ENCODE measurements at places on chromosomes 6 and 20. TPM values are rescaled to one million over a fixed set of nuclear protein-coding genes. Genes with fewer than 3 reads are reported as not detected.

- no peak overlapping the region for H3K27ac ChIP-seq
- H3K4me3 ChIP-seq: no peak overlapping the region
- H3K36me3 ChIP-seq: no peaks in the 10 kb centered on the region
Observed at GRCh38 chr20:59062081-59062480, 19.5 kb upstream of the PRELID3B start.

GRCh38 chr6:37134396-37135191 is 35.4 kb upstream of the PIM1 start:
- H3K36me3 ChIP-seq: no peaks in the 10 kb centered on the region
- H3K27ac ChIP-seq: peak overlapping the region; percentile 96
- H3K4me3 ChIP-seq: no peak overlapping the region
- H3K27me3 ChIP-seq: no peaks in the 10 kb centered on the region
- peaks cover 37% of the 10 kb centered on the region for H3K4me1 ChIP-seq

GRCh38 chr20:8305449-8305978 is 173.4 kb downstream of the PLCB1 start:
- no peak overlapping the region for H3K4me3 ChIP-seq
- no peaks in the 10 kb centered on the region for H3K27me3 ChIP-seq
- DNase-seq: peak; percentile 64
- no peak overlapping the region for H3K27ac ChIP-seq

- H3K4me3 ChIP-seq: no peak overlapping the region
- no peak overlapping the region for H3K27ac ChIP-seq
- H3K27me3 ChIP-seq: peaks cover 3% of the 10 kb centered on the region
- DNase-seq: no peak
Observed at GRCh38 chr6:137737836-137738596, 129.0 kb upstream of the TNFAIP3 start.

Gene RIMS4
- not detected for total RNA-seq

GRCh38 chr6:145673504-145673903 is 61.8 kb downstream of the EPM2A start:
- no peak overlapping the region for H3K4me3 ChIP-seq
- H3K4me1 ChIP-seq: no peaks in the 10 kb centered on the region
- no peak overlapping the region for H3K27ac ChIP-seq
- H3K36me3 ChIP-seq: no peaks in the 10 kb centered on the region

DNA sequence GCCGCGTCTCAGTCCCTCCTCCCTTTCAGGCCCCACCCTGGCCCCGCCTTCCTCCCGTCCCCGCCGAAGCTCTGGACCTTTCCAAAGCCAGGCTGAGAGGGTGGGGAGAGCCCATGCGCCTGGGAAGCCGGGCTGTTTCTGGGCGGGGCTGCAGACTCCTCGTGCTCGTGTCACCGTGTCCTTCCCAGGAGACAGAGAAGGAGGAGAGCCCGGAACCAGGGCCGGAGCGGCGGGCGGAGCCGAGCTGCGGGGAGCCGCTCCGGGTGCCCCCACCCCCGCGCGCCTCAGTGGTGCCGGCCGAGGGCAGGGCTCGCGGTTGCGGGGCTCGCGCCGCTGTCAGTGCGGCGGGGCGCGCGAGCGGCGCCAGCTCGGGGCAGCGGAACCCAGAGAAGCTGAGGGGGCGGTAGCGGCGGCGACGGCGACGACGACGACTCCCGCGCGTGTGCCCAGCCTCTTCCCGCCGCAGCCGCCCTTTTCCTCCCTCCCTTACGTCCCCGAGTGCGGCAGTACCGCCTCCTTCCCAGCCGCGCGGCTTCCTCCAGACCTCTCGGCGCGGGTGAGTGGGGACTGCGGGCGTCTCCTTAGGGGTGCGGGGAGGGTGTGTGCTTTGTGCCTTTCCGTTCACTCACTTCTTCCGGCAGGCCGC is at the start of gene RALY:
TSS of gene RALY (plus strand) at position 336 of the 646 bp plus-strand sequence. CDS start 78,164 bp downstream, outside the sequence.
- DNase-seq: peak; percentile 95
- no peaks in the 10 kb centered on the region for H3K27me3 ChIP-seq
- peak within 1 kb of the TSS; percentile 90 for H3K4me3 ChIP-seq
- peaks cover 3% of the 10 kb centered on the region for H3K36me3 ChIP-seq

GRCh38 chr6:68158256-68158655 is 476.8 kb upstream of the ADGRB3 start:
- H3K4me1 ChIP-seq: no peaks in the 10 kb centered on the region
- H3K27me3 ChIP-seq: no peaks in the 10 kb centered on the region
- no peak overlapping the region for H3K4me3 ChIP-seq
- no peak overlapping the region for H3K27ac ChIP-seq
- no peaks in the 10 kb centered on the region for H3K36me3 ChIP-seq

GRCh38 chr20:62773845-62774714 is 22.2 kb upstream of the MRGBP start:
- no peaks in the 10 kb centered on the region for H3K36me3 ChIP-seq
- no peak for DNase-seq
- H3K4me1 ChIP-seq: peaks cover 67% of the 10 kb centered on the region
- peak overlapping the region; percentile 94 for H3K27ac ChIP-seq

- H3K36me3 ChIP-seq: peaks cover 9% of the 10 kb centered on the region
- no peaks in the 10 kb centered on the region for H3K4me1 ChIP-seq
- no peaks in the 10 kb centered on the region for H3K27me3 ChIP-seq
- DNase-seq: no peak
Observed at GRCh38 chr20:21234806-21235483, 68.2 kb upstream of the XRN2 start.

Gene MRAP2
- not detected for total RNA-seq

Gene MATN4
- total RNA-seq: not detected

Gene TIAM2
- 7.1 TPM for total RNA-seq

DNA sequence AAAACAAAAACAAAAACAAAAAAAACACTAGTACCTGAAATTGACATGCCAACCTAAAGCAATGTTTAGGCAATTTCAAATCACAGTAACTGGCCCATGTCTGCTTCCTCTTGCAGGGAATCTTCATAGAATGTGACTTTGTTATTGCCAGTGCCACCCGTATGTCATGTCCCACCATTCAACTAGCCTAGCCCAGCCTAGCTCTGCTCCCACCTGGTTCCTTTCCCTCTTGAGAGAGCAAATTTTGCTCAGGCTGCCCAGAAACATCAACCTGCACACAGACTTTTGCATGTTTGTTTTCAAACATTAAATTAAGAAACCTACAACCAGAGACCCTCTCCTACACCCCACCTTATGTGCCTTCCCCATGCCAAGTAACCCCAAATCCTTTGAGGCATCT is 124.8 kb upstream of the SLC2A12 start:
- no peak for DNase-seq
- peaks cover 41% of the 10 kb centered on the region for H3K4me1 ChIP-seq
- peak overlapping the region; percentile 88 for H3K27ac ChIP-seq
- no peak overlapping the region for H3K4me3 ChIP-seq

DNA sequence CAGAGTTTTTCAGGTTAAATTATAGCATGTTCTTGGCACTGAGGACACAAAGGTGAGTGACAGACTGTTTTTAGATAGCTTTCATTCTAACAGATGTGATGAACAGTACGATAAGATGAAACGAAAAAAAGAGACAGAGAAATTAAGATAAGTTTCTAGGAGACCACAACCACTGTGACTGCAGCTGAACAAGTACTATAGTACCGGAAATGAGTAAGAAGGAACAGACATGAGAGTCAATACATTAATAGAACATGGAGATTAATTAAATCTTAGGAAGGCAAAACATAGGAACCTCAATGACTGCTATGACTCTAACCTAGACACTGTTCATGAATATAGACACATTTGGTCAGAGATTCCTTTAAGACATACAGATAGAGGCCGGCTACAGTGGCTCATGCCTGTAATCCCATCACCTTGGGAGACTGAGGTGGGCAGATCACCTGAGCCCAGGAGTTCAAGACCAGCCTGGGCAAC is 40.2 kb downstream of the HBS1L start:
- no peaks in the 10 kb centered on the region for H3K36me3 ChIP-seq
- H3K4me3 ChIP-seq: no peak overlapping the region
- peaks cover 7% of the 10 kb centered on the region for H3K4me1 ChIP-seq
- H3K27me3 ChIP-seq: no peaks in the 10 kb centered on the region
- H3K27ac ChIP-seq: peak overlapping the region; percentile 50
- DNase-seq: no peak
